Activated effector memory CD4-positive, alpha-beta T cell treated with Interleukin-2 at 50 U/mL for 16 hours (primary cell): ENCODE measurements at places on chromosomes 1 and 21.

DNA sequence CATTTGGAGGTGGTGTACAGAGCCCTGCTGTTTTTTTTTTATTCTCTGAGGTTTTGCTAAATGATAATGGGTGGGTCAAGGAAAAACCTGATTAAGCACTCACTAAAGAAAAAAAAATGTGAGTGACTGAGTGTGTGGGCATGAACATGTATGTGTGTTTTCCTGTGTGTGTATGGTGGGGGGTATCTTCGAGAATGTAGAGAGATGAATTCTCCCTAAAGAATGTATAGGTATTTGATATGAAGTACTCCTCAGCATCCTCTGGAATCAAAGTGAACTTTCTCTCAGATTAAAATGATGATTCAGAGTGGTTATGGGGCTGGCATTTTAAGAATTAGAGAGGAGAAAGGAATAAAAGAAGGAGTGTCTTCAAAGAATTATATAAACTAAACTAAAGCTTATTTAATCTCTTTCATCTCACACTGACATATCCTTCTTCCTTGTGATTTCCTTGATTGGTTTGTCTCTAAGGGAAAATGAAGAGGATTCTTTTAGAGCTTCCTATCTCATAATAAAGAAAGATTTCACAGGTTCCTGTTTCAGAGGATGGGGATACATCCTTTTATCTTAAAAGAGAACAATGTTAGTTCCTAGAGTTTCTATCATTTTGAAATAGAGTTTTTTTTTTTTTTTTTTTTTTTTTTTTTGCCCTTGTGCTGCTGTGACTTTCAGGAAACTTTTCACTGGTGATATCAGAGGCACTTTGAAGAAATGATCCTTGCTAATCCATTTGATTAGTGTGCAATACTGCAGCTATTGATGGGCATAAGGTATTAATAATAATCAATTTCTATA, 23.9 kb downstream of the S1PR1 start:
- DNase-seq: no peak

DNA sequence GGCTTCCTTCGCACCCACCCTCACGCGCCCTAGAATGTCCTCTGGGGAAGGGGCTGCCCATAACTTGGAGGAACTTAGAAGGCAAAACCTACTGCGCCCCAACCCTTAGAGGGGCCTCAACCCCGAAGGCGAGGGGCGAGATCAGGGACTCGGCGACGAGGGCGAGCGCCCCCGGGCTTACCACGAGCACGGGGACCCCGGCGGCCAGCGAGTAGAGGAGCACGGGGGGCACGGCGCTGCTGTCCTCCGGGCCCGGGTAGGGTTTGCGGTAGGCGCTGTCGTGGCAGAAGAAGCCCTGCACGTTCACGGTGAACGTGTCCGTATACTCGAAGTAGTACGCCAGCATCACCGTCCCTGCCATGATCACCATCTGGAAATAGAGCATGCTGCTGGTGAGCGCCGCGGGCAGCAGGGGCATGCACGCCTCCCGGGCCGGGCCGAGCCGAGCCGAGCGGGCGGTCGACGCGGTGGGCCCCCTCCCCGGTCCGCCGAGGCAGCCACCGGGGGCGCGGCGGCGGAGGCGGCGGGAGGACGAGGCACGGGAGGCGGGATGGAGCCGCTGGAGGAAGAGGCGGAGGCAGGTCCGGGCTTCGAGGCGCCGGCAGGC, 304 bp downstream of the PLPPR5 start:
- peak; percentile 1 for DNase-seq

GRCh38 chr1:192615055-192615454, 20.9 kb upstream of the RGS13 start:
- DNase-seq: no peak

DNA sequence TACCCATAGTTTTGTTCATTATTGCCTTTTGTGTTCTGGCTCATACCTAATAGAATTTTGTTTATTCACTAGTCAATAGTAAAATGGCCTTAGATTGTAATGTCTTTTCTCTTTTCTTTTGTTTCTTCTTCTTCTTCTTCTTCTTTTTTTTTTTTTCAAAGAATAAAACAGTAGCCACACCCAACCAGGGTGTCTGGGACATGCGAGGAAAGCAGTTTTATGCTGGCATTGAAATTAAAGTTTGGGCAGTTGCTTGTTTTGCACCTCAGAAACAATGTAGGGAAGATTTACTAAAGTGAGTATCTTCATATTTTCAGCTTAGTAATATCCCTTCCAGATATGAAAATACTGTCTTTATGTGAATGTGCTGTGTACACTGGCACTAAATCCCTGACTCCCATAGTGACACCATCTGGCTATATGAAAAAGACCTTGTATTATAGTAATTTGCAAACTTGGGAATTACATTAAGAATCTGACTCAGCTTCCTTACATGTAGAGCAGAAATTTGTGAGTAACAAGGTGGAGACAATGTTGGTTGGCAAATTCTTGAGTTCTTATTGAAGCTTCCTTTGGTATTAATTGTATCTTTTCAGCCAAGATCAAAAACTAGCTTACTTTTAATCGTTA, 24.6 kb downstream of the AGO4 start:
- no peak for DNase-seq

- DNase-seq: no peak
Observed at GRCh38 chr1:2428490-2428889, 16.1 kb upstream of the PEX10 start.

- no peak for DNase-seq
Observed at GRCh38 chr1:228684607-228685006, 50.7 kb upstream of the RHOU start.

DNA sequence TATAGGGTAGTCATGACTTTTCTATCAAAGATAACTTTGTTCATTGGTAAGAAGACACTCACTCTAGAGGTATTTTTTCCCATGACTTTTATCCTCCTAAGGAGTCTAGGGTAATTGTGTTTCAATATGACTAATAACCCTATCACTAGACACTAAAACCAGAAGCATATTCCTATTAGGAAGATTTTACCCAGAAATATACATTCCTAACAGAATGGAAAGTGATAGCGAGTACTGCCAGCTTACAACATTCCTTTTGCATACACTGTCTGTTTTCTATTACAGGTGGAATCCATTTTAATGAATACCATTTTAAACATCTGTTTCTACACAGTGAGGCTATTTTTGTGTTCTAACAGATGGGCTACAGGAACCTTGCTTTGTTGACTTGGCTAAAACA, 31.4 kb upstream of the C1orf185 start:
- no peak for DNase-seq

- DNase-seq: no peak
Observed at GRCh38 chr1:159011751-159012150, 2.0 kb downstream of the IFI16 start.

DNA sequence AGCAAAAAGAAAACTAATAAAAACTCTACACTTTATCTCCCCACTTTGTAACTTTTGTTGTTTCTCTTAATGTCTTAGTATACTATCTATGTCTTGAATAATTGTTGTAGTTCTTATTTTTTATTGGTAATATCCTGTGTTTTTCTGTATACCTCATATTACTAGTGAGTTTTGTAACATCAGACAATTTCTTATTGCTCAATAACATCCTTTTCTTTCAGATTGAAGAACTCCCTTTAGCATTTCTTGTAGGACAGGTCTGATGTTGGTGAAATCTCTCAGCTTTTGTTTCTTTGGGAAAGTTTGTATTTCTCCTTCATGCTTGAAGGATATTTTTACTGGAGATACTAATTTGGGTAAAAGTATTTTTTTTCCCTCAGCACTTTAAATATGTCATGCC, 79.8 kb upstream of the LRRC8B start:
- no peak for DNase-seq

- DNase-seq: peak; percentile 81
Observed at GRCh38 chr1:23825076-23825761, at the start of gene HMGCL. HMGCL (minus strand) TSS chr1:23825429; CDS start chr1:23825415, 14 bp downstream.
